A172 (cell line): ENCODE measurements at places on chromosomes 12 and 14. TPM values are rescaled to one million over a fixed set of nuclear protein-coding genes. Genes with fewer than 3 reads are reported as not detected.

Gene THTPA
- 5.0 and 5.2 TPM in 2 replicates for total RNA-seq

Gene MYO1H
- not detected in 2 replicates for total RNA-seq

Gene MYF6
- total RNA-seq: not detected in 2 replicates

Gene CCDC175
- total RNA-seq: not detected in 2 replicates

Gene CNTN1
- 4.1 and 4.5 TPM in 2 replicates for total RNA-seq

Gene ARHGAP9
- 0.43 and 0.79 TPM in 2 replicates for total RNA-seq

GRCh38 chr12:1851151-1851701 is 30.9 kb downstream of the LRTM2 start:
- peak; percentile 24 for DNase-seq

- DNase-seq: no peak
Measured at GRCh38 chr12:4943067-4943937, 33.6 kb downstream of the KCNA1 start.

DNA sequence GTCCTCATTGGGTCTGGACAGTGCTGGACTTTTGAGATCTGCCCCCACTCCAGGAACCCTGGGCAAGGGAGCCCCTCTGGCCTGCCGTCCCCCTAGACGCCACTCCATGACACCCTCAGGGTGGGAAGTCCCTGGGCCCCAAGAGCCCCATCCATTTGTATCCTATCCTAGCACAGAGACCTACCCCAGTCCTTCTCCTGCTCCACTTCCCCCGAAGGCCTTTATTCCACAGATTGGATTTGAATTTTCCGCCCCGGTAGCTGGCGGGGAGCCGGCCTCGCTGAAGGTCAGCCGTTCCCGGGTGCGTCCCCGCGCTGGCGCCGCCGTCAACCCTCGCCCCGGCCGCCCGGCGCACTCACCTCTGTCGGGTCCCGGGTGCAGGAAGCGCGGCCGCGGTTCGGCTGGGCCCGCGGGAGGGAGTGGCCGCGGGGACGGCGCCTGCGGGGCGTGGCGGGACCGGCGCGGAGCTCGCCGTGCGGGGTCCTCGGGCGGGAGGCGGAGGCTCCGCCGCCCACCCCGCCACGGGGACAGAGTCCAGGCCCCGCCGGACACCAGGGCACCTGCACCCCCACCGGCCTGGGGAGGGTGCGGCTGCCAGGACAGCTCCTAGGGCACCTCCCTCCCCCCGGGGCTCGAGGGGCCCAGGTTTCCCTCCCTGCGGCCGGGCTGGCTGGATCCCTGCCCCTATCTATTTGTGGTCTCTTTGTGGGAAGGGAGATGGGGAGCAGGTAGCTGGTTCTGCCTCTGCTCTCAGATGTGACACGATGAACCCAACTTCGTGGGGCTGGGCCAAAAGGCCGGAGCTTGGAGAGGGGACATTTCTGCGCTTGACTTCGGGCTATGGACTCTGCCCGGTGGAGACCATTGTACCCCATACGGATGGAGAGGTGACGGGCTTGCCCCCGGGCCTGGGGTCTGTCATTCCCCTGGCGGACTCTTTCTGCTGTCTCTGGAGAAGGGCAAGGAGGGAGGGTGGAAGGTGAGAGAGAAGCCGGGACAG is 19.9 kb upstream of the GPR68 start:
- no peak for DNase-seq

GRCh38 chr12:234019-234418 is 20.1 kb upstream of the SLC6A12 start:
- DNase-seq: no peak

- no peak for DNase-seq
Measured at GRCh38 chr14:74843653-74844052, 32.3 kb downstream of the PROX2 start.

DNA sequence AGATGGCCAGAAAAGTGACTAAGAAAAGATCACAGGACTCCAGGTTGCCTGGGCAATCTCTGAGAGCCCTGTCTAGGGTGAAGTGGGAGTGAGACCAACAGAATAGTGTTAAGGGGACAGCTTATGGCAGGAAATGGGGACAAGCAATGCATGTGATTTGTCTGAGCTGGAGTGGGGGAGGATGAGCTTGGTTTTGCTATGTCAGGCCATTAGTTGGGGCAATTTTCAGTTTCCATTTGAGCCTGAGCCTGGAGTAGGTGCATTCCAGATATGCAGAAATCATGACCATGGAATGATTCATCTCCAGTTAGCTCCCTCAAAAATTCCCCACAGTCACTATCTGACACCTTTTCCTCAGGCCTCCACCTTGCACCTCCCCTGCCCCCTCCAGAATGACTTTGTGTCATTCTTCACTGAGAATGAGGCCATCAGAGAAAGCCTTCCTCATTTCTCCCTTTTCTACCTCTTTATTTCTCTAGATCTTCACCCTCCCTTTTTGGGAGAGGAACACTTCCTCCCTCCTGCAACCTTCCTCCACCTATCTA is 150.9 kb upstream of the PLEKHG7 start:
- DNase-seq: peak; percentile 84

DNA sequence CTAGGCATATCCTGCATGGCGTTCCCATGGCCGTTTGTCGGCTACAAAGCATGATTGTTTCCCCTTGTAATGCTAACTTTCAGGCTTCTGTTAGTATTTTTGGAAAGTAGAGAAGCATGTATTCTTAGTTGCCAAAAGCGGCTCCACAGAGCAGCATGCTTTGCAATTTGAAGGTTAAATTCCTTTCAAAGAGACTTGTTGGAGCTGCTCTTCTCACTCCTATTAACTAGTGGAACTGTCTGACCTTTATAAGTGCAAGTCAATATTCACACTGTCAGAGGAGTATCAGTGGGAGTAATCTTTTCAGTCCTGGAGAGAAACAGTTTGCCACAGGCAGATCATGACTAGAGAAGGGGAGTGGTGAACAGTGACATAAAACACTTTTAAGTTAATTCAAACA is 656.1 kb upstream of the NOVA1 start:
- no peak for DNase-seq

GRCh38 chr14:71952381-71953363 is 20.4 kb downstream of the RGS6 start:
- no peak for DNase-seq

DNA sequence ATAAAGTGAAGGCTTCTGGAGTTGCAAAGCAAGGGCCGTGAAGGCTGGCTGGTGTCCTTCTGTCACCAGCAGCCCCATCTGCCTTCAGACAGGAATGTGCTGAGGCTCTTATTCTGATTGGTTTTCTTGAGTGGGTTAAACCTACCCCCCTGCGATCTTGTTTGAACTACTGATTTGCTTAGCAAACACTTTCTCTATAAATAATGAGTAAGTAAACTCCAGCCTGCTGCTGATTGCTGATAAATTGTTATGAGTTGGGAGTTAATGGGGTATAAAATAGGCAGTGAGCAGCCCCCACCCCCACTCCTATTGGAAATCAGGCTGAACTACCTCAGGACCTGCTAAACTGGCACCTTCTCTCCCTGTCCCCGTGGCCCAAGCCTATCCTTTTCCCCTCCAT is 146.1 kb upstream of the NOS1 start:
- no peak for DNase-seq

DNA sequence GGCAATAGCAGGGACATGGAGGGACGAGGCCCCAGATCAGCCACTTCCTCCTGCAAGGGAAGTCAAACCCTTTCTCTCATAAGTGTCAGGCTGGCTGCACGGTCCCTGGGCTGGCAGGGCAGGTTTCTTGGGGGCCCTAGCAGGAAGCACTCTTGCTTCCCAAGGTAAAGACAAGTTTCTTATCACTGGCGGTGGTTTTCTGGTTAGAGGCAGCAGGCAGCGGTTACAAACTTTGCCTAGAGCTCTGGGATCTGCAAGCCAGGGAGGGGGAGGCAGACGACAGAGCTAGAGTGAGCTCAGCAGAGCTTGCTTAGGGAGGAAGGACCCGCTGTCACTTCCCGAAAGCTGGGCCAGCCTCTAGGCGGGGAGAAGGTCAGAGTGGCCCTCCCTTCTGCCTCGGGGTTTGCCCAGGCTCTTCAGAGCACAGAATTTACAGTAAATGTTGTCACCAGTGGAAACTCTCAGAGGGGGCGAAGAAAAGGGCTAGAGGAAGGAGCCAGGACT is 20.4 kb downstream of the BATF start:
- DNase-seq: no peak

GRCh38 chr12:49952391-49953055 is 2.0 kb downstream of the AQP2 start:
- DNase-seq: no peak

GRCh38 chr14:68658943-68659931 is 133.6 kb downstream of the ZFP36L1 start:
- DNase-seq: no peak

- DNase-seq: no peak
Measured at GRCh38 chr12:6784761-6785160, 4.6 kb upstream of the CD4 start.

- DNase-seq: no peak
Measured at GRCh38 chr14:60114881-60115280, 23.2 kb downstream of the PCNX4 start.

DNA sequence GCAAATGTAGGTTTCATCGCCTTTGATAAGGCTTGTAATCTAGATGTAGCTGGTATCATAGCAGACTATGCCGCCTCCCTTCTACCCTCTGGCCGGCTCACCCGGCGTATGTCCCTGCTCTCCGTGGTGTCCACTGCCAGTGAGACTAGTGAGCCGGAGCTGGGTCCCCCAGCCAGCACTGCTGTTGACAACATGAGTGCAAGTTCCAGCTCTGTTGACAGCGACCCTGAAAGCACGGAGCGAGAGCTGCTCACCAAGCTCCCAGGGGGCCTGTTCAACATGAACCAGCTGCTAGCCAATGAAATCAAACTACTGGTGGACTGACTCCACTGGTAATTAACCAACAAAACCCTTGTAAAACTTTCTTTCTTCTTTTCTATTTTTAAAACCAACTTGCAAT is 49.0 kb upstream of the A2ML1 start:
- DNase-seq: no peak

- no peak for DNase-seq
Measured at GRCh38 chr12:11661491-11662089, 12.1 kb downstream of the ETV6 start.

GRCh38 chr12:110355073-110355472 is 48.4 kb downstream of the ANAPC7 start:
- DNase-seq: no peak

DNA sequence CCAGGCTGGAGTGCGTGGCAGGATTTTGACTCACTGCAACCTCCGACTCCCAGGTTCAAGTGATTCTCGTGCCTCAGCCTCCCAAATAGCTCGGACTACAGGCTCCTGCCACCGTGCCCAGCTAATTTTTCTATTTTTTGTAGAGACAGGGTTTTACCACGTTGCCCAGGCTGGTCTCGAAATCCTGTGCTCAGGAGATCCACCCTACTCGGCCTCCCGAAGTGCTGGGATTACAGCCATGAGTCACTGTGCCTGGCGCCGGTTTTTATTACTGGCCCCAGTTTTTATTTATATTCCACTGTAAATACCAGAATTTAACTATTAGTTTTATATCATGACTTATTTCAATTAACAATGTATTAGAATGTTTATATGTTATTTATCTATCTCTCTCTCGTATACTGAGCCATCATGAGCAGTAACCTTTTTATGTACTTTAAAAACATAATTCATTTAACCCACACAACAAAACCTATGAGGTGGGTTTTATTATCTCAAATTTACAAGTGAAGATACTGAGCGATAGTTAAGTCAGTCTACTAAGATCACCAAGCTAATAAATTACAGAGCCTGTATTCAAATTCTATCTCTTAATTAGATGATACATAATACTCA is 47.8 kb downstream of the HECTD1 start:
- DNase-seq: peak; percentile 47

DNA sequence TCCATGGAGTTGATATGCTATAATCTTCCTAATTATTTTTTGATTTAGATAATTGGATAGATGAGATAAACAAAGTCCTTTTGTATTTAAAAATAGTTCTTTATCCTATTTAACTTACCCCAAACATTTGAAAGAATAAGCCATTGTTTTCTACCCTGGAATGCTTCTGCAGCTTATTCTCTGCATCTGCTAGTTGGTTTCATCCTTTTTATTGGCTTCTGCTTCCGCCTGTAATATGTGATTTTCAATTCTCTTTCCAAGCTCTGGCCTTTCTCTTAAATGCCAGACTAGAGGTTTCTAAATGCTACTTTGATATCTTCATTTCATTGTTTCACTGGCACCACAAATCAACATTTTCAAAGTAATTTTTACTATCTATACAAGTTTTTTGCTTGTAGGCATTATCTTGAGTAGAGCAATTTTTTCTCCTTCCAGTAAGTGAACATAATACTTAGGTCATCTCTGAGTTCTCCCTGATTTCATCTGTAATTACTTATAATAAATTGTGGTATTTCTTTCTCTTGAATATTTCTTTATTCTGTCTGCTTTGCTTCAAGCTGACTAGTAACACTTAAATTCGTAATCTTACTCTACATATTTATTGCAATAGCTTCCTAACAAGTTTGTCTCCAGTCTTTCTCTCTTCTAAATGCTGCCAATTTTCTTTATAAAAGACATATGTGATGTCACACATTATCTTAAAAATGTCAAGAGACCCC is 958.4 kb downstream of the SLC6A15 start:
- no peak for DNase-seq

DNA sequence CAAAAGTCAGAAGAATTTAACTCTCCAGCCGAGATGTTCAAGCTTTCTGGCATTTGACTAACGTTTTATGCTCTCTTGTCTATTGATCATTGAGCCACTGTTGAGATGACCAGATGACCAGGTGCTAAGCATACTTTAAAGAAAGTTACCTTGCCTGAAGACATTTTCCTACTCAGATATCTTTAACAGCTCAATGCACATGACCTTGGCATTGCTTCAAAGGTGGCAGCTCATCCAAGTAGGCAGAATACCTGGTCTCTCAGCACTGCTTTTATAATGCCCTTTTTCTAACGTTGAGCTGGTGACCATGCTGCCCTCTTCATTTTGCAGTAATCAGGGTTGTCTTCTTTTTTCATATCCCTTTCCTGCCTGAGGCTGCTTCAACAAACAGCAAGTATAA is 358.1 kb downstream of the RAD51B start:
- DNase-seq: no peak

DNA sequence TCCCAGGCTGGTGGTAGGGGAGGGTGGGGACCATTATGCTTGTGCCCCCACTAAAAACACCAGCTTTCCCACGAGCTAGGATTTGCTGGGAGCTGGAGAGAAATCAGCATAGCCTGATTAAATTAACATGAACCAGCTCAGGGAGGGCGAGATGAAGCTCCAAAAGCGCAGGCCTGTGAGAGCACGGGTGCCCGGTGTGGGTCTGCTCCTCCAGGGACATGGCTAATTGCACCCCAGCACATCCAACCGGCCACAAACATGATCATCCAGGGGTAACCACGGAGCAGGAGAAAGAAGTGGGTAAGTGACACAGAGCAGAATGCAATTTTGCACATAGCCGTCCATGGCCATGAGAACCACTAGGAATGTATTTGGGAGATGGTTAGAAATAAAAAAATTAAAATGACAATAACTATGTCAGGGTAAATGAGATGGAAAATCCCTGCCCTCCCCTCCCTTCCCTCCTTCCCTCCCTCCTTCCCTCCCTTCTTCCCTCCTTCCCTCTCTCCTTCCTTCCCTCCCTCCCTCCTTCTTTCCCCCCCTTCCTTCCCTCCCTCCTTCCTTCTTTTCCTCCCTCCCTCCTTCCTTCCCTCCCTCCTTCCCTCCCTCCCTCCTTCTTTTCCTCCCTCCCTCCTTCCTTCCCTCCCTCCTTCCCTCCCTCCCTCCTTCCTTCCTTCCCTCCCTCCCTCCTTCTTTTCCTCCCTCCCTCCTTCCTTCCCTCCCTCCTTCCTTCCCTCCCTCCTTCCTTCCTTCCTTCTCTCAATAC is 26.9 kb downstream of the CLMN start:
- DNase-seq: no peak
